T47D (cell line): ENCODE measurements at places on chromosomes 16 and 17.

DNA sequence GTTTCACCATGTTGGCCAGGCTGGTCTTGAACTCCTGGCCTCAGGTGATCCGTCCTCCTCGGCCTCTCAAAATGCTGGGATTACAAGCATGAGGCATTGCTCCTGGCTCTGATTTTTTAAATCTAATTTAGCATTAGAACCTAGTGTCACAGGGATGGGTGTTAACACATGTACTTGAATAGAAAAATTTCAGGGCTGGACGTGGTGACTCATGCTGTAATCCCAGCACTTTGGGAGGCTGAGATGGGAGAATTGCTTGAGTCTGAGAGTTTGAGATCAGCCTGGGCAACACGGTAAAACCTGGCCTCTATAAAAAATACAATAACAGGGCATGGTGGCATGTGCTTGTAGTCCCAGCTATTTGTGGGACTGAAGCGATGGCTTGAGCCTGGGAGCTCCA lies 6.0 kb upstream of the RNF135 start:
- DNase-seq, result no peak

DNA sequence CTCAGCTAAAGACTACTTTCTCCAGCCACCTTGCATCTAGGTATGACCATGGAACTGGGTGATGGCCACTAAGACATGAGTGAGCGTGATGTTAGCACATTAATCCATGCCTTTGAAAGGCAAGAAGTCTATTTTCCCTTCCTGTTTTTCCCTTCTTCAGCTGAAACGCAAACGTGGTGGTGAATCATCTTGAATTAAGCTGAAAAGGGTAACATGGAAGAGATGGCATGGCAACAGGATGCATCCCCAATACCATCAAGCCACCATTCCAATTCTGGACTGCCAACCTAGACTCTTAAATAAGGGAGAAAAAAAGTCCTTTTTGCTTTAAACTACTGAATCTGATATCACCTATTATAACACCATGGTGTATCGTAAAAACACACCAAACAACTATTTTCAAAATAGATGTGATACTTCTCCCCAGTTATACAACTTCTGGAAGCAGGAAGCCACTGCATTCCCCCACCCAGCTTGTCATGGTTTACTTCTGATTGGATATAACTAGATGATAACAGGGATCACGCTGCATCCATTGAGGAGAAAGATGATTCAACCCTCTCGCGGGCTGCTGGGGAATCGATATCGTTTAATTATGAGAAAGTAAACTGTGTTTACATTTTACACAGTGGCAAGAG lies 368.6 kb downstream of the CDH13 start:
- DNase-seq, result no peak

GRCh38 chr17:50939795-50940684 lies 73.9 kb upstream of the TOB1 start:
- DNase-seq, result no peak

- no peak for DNase-seq
Observed at GRCh38 chr16:67873435-67874370, 851 bp downstream of the EDC4 start.

DNA sequence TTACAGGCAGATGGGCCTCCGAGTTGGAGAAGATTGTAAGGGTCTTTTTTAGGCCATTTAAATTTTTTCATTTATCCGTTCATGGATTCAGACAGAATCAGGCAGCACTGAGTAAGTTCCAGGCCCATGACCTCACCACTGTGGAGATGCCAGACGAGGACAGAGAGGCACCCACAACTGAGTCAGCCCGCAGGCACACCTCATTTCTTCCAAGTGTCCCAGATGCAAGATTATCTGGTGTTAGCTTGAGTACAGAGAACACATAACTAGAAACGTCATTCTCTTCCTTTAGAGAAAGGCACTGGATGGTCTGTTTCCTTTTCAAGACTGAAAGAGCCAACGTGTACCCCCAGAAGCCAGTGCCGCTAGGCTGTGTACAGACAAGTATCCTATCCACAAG lies 16.9 kb downstream of the CLEC16A start:
- no peak for DNase-seq

DNA sequence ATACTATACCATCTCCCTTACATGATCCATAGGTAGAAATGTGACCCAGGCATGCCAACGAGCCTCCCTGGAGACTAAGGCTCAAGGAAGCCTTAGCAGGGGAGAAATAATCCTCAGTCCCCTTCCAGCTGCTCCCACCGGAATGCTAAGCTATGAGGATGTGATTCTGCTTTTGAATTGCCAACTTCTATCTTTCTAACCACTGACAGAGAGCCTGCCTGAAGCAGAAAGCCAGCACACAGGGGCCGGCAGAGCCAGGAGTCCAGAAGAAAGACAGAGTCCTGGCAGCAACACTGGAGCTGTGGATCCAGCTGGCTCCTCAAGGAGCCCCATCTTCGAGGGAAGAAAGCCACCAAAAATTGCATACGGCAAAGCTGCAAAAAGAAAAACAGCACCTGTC lies 579.6 kb upstream of the CDH5 start:
- no peak for DNase-seq

- no peak for DNase-seq
Observed at GRCh38 chr16:24980077-24980793, 34.9 kb downstream of the ARHGAP17 start.

DNA sequence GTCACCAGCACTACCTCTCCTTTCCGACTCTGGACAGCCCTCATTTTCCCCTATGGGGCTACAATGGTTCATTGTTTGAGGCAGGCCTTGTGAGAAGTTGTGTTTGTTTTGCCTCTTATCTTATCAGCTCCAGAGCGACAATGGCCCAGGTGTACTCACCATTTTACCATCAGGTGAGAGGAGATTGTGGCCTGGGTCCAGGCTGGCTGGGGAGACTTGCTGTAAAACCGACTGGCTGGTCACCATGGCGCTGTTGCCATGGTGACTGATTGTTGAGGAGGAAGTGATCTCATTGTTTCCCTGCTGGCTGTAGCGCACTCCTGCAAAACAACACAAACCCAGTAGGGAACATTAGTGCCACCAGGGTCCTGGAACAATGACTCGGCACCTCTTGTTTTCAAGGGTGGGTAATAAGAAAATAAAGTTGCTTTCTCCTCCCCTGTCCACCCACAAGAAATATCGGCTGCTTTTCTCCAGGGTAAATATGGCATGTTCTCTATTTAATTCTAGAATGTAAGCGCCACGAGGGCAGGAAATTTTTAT lies 34.4 kb downstream of the HNF1B start:
- peak; percentile 48 for DNase-seq

- no peak for DNase-seq
Observed at GRCh38 chr17:73463821-73464220, 152.0 kb upstream of the CDC42EP4 start.

DNA sequence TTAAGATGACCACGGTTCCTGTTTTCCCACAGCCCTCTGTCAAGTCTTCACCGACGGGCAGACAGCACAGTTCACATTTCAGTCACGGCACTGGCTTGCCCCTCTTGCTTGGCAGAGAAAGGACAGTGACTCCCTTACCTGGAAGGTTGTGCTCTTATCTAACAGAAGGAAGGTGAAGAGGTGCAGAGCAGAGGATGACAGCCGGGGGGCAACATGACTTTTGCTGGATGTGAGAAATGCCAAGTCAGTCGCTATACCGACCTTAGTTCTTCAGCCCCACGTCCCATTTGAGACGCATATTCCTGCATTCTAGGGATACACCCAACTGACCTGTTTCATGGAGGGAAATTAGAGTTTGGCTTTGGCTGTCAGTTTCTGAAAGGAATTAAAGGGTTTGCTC lies 492.3 kb downstream of the NPIPA7 start:
- no peak for DNase-seq

GRCh38 chr17:34357398-34357797 lies 1.1 kb downstream of the CCL13 start:
- DNase-seq, result peak; percentile 43

- DNase-seq, result no peak
Observed at GRCh38 chr17:59558039-59558438, 7.4 kb upstream of the DHX40 start.

DNA sequence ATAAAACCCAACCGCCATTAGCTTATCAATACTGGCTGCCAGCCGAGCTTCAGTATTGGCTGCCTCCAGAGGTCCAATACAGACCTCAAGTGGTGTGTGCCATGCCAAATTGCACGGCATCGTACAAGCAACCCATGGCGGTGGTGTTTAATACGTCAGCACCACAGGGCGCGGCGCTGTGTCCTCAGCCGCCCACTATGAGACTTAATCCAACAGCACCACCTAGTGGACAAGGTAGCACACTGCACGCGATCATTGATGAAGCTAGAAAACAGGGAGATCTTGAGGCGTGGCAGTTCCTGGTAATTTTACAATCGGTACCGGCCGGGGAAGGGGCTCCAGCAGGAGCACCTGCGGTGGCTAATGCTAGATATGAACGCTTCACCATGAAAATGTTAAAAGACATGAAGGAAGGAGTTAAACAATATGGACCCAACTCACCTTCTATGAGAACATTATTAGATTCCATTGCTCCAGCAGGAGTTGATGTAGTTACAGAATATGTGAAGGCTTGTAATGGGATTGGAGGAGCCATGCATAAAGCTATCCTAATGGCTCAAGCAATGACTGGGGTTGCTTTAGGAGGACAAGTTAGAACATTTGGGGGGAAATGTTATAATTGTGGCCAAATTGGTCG lies 15.4 kb downstream of the FLYWCH1 start:
- DNase-seq, result peak; percentile 60
